ENCODE measurements at places on chromosomes 2 and 18. TPM values are rescaled to one million over a fixed set of nuclear protein-coding genes. Genes with fewer than 3 reads are reported as not detected.

FN1 gene
- total RNA-seq: 18.2 TPM

DNA sequence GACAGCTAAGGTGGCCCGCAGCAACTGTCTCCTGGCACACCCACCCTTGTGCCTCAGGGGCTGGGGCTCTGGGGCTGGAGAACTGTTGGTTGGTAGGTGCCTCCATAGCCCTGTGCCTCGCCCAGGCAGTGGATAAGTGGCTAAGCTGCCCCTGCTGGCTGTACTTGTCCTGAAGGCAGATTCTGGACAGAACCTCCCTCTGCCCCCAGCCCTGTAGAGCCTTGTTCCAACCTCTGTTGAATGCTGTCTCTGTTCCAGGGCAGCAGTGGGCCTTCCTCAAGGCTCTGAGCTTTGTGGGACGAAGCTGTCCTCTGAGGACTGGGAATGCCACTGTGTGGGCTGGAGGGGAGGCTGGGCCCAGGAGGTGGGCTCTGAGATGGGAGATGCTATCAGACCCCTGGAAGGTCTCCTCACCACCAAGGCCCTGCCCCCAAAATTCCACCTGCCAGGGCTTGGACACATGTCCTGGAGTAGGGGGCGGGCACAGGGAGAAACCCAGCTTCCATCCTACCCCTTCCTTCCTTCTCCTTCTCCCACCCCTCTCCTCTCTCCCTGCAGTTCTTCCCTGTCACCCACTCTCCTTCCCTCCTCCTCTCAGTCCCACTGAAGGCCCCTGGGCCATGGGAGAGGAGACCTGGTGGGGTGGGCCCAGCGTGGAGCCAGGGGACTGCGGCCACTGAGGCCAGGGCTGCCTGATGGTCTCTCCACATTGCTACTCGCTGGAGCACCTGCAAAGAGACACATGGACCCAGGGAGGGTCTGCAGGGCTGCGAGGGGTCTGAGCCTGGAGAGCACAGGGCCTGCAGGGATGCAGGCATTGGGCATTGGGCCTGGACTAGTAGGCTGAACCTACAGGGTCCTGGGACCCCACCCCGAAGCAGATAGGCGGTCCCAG is 1.7 kb upstream of the PDCD1 start:
- DNase-seq: no peak

GRCh38 chr2:113077921-113078320 is 10.2 kb downstream of the IL1F10 start:
- DNase-seq: no peak

DNA sequence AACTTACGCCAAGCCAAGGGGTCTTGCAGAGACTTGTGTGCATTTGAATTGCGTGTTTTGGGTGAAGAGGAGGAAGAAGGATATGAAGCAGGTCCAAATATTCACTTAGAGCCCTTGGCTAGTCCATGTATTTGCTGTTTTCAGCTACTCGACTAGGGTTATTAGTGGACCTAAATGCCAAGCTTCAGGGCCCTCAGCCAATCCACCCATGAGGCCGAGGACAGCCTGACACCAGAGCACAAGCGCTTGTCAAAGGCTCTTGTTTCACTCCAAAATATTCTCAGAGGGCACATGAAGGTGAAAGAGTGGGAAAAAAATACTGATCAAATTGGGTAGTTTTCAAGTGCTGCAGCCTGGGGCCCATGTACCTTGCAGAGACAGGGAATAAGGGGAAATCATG is 174.8 kb upstream of the ACAA2 start:
- no peak for DNase-seq

LYPD6B gene
- not detected for total RNA-seq

DNA sequence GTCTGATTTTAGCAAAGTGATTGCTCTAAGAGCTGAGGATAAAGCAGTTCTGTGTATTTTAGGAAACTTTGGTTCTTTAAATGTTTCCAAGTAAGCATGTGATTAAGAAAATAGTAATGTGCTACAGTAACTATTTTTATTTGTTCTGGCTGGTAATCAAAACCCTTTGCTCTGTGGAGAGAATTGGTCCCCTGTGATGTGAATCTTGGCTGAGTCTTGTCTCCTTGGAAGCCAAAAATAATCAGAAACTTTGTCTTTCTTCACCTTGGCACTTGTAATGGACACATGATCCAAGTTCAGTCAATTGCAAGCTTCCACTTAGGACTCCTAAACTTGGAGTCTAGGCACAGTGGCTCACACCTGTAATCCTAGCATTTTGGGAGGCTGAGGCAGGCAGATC is 422.7 kb upstream of the CDH20 start:
- no peak for DNase-seq

- DNase-seq: no peak
These were observed 310.2 kb upstream of the FIGN start for GRCh38 chr2:164046040-164046439.

ANKRD53 gene
- 0.18 TPM for total RNA-seq

GRCh38 chr2:41737888-41738287 is 309.9 kb upstream of the PKDCC start:
- no peak for DNase-seq

GRCh38 chr2:64463781-64464180 is 9.8 kb downstream of the LGALSL start:
- no peak for DNase-seq

GRCh38 chr2:17328161-17328560 is 190.1 kb downstream of the RAD51AP2 start:
- DNase-seq: no peak

DNA sequence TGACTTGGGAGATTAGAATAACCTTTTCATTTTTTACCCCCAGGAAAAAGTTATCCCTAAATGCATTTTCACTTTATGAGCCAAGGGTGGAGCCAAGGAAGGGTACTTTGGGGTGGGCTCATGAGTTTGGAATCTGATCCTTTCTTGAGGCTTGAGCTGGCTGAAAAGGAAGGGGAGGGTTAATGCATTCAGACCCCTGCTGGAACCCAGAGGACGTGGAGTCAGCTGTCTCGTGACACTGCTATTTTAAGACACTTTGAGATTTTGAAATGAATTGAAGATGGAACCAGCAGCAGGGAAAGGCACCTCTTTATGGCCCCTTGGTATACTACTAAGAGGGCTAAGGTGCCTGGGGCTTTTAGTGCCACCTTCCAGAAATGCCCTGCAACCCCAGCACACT is 90.4 kb downstream of the MARCHF4 start:
- no peak for DNase-seq

DNA sequence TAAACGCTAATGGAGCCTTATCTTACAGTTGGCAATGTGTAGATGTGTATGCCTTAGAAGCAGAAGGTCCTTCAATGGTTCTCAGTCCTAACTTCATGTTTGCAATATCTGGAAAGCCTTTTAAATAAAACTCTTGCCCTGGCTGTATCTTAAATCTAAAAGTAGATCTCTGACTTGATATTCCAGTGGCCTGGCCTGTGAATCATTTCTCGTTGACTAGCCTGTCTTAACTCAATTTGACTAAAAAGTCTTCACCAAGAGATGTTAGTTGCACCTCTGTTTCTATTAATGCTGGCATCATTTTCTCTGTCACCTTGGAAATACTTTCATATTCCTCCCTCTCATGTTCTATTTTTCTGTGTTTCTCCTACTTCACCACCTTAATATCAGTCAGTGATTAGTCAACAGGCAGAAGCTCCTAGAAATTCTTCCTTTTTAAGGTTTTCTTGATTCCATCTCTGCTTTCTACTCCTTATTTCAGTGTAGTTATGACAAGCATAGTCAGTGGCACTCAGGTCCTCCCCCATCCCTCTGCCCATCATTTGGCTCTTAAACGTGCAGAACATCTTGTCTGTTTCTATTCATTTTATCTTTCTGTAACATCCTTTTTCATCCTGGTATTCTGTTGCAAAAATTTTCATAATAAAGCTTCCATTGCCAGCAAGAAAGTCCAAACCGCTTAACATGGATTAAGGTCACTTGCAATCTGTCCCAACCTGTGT is 4.3 kb downstream of the ITGAV start:
- no peak for DNase-seq

ITPRID2 gene
- 89.2 TPM for total RNA-seq

DNA sequence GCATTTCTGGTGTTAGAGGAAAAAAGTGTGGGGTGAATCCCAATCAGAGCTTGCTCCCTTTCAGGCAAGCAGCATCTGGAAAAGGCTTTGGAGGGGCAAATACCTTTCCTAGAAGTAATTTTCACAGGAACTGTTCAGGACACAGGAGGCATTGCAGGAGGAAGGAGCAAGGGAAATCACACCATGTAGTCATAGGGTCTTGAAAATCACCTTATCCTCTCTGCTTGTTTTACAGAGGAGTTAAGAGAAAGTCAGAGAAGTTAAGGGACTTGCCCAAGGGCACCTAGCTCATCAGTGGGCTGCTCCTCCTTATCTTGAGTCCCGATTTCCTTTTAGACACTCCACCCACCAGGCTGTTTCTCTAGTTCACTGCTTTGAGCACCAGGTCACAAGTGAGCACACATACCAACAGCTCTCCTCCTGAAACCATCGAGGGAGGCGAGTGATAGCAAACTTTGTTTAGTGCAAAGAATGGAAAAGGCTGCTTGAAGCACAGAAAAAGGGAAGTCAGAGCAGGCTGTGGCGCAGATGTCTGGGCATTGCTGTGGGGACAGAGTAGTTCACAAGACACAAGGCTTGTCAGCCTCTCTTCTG is 89.2 kb upstream of the CXCR4 start:
- DNase-seq: no peak

COL5A2 gene
- 0.42 TPM for total RNA-seq

DNA sequence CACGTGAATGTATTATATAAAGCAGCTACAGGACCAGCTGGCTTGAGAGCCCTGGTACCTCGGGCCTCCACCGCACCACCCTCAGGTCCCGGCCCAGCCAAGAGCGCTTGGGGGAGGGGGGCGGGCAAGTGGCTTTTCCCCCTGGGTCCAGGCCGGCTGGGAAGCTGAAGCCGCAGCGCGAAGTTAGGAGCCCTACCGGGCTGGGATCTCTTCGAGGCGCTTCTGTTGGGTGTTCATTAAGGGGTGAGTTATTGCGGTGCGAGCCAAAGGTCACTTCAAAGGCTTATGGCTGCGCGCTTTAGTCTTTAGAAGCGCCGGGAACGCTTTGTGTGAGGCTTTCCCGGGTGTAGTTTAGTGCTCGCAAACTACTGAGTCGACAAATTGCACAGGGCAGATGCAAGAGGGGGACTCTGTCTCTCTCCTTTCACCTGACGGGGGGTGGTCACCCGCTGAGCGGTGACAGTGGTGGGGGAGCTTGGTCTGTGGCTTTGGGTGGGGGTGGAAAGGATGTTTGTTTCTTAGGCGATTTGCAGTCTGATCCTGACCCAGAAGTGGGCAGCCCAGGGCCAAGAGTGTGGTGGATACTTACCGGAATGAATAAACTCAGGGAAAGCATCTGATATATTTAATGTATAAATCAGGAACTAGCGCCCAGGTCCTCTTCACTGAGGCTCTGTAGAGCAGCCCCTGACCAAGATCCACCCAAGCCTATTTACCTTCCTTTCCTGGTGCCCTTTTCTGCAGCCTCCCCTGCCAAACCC is 6.0 kb downstream of the HOXD3 start:
- no peak for DNase-seq

CLHC1 gene
- 8.6 TPM for total RNA-seq

GRCh38 chr2:63740943-63741342 is 100.8 kb upstream of the UGP2 start:
- no peak for DNase-seq

- no peak for DNase-seq
These were observed 220.1 kb downstream of the SNTG2 start for GRCh38 chr2:1170711-1171110.

GRCh38 chr18:57051021-57051656 is 95.7 kb upstream of the BOD1L2 start:
- no peak for DNase-seq

GRCh38 chr2:234278556-234279255 is 218.2 kb downstream of the ARL4C start:
- DNase-seq: no peak
